KBM-7 (cell line): ENCODE measurements at places on chromosomes 1 and 21.

GRCh38 chr1:3360646-3361257 lies 93.7 kb upstream of the ARHGEF16 start:
- no peak for DNase-seq

DNA sequence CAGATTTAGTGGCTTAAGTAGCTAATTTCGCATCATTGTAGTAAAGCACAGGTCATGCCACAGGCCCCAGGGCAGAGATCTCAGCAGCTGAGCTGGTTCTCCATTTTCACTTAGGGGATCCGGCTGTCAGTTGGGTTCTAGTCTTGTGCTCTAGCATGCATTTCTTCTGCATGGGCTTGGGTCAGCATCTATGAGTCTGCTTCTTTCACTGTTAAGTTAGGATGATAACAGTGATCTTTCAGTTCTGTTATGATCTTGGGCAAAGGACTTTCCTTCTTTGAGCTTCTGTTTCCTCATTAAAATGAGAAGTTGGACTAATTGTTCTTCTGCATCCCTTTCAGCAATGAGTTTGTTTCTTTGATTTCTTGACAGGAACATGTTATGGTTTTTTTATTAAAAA lies 123.6 kb upstream of the DNAH14 start:
- DNase-seq: no peak

DNA sequence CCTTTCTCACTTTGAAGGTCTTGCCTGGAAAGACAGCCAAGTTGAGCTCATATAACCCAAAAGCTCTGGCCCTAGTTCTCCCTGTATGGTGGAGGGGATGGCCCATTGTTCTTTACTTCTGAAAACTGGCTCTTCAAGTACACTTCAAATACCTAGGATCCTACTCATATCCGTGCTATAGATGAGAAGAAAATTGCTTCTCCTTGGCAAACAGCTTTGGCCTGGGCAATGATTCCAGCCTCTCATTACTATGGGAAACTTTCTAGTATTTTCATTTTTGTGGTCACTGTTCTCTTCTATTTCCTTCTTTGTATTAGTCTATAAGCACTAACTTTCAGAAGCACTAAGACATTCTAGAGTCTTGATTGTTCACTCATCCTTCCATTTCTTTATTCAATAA lies 53.7 kb downstream of the ZNF697 start:
- DNase-seq: no peak

DNA sequence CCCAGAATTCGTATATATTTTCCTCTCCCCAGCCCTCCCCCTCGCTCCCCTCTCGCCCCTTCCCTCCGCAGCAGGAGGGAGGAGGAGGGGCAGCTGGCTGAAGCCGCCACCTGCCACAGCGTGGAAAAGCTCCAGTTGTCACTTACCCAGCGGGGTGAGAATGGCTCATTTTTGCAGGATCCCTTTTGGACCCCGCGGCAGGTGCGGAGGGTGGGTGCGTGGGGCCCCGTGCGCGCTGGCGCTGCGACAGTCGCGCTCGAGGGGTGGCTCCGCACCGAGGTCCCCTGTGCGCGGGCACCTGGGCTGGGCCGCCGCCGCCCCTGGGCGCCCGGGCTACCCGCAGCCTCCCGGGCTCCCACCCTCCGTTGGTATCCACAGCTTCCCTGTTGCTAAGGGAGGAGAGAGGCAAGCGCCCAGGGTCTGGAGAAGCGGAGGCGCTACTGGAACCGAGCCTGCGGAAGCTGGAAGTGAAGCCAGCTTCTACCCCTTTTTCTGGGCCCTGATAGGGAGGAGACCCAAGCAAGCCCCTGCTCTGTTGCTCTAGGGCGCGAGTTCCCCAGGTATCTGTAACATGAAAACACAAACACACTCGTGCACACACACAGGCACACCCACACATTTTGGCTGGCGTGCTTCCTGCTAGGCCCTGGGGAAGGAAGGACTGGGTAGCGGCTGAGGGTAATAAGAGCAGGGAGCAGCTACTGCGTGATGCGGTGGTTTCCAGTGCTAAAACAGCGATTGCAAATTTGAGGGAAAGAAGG lies at the start of gene ERICH3:
Gene ERICH3 (minus strand): TSS at position 442 of the 761 bp plus-strand sequence. CDS start 273 bp downstream, at position 169.
- no peak for DNase-seq

DNA sequence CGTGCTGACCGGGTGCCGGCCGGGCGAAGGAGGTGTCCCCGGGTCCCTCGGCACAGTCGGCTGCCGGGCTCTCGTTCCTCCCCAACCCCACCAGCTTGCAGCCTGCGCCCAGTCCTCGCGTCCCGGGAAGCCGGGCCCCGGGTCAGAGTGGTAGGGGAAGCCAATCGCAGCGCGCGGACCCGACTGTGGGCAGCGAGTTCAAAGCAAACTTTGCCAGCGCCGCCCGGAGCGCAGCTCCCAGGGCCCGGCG lies 328 bp downstream of the MYCL start:
- peak; percentile 45 for DNase-seq

- no peak for DNase-seq
Measured at GRCh38 chr1:30934613-30935012, 26.1 kb upstream of the SDC3 start.

DNA sequence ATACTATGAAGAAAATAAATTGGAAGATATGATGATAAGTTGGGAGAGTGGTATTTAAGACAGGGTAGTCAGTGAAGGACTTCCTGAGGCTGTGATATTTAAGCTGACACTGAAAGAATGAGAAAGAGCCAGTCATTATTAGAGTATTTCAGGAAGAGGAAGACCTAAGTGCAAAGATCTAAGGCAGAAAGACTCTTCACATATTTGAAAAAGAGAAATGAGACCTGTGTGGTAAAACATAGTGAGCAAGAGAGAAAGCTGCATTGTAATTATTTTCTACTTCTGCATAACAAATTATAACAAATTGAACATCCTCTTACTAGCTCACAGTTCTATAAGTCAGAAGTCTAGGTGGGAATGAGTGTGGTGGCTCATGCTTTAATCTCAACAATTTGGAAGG lies 34.6 kb upstream of the DOCK7 start:
- DNase-seq: no peak

GRCh38 chr1:24438423-24438901 lies 22.9 kb downstream of the NIPAL3 start:
- no peak for DNase-seq

DNA sequence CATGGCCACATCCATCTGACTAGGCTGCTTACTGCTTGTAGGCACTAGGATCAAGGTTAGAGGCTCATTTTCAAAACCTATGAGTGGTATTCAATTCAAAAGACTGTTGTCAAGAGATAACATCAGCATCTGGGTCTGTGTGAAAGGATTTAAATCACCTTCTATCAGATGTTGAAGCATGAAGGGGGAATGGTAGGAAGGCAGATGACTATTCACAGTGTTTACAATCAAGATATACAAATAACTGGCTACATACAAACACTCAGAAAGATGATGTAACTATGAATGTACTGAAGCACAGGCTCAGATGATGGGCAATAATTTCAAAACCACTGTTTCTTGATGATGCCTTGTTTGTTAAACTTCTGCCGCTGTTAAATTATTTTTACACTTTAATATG lies 249.2 kb downstream of the SLC45A1 start:
- DNase-seq: no peak

- DNase-seq: no peak
Measured at GRCh38 chr1:47230692-47231300, 1.2 kb downstream of the TAL1 start.

DNA sequence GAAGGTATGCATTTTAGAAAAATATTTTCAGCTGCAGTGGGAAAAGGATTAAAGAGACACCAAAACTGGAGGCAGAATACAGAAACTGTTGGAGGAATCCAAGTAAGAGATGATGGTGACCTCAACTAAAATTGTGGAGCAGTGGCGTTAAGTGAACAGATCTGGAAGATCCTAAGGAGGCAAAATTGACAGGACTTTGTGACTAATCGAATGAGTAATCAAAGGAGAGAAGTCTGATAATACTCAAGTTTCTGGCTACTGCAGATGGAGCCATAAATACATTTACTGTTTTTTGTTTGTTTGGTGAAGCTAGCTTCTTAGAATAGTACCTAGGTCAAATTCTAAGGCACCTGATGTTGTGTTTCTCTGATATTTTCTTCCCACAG lies 3.1 kb downstream of the CTBS start:
- DNase-seq: no peak

- no peak for DNase-seq
Measured at GRCh38 chr1:165383067-165383466, 26.6 kb upstream of the LMX1A start.

DNA sequence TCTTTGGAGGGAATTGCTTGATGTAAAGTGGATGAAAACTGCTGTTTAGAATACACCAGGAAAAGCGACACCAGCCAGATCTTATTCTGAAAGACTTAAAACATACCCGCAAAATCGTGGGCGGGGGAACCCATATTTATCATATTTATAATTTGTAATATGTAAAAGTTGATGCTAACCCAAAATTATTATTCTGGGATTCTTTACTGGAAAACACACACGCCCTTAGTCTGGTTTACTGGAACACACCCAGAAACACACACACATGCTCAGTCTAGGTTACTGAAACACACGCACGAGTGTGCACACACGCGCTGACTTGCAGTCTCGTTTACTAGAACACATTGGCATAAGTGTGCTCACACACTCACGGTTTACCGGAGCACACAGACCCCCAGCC lies 32.5 kb downstream of the ATP5PO start:
- no peak for DNase-seq

- DNase-seq: peak; percentile 43
Measured at GRCh38 chr1:147700042-147701006, 30.0 kb upstream of the ACP6 start.

DNA sequence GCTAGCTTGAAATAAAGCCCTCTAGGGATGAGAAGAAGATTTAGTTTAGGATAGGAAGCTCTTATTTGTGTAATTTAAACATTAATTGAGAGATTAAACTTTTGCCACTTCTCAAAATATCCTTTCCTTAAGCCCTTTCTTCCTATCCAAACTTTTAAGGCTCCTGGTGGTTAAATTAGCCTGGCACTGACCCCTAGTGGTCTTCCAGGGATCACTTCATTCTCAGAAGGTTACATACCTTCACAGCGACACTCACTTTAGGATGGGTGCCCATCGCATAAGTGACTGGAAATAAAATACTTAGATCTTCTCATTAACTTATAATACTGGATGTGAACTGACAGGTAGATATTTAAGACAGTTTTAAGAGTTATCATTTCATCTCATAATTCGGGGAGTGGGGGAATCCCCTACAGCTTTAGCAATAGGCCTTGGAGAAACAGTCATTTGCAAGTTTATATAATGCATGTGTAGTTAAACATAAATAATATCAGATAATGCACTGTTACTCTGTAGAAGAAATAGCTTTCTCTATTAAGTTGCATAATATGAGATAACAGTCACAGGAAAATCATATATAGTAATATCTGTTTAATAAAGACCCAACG lies 7.4 kb downstream of the LHX9 start:
- peak; percentile 71 for DNase-seq
